GM23248 (cell line): ENCODE measurements at places on chromosomes 1 and 21.

- peak; percentile 77 for DNase-seq
These were observed at the start of gene RASSF5 for GRCh38 chr1:206507284-206508129. TSS of gene RASSF5 (plus strand) at chr1:206507531. CDS start at chr1:206507603, 72 bp downstream.

DNA sequence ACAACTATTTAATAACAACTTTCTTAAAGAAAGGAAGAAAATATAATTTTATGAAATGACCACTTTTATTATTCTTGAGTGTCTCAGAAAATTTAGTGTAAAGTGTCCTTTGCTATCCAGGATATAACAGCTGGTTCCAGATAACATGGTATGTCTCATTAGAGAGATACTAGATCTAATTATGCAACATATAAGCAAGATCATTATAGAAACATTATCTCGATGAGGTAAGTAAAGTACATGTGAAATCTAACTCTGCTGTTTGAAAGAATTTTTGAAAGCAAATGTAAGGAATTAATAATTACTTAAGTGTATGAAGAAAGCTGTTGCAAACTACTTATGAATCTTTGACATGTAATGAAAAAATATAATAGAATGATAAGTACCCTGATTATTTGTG is 887.4 kb upstream of the CXADR start:
- no peak for DNase-seq

DNA sequence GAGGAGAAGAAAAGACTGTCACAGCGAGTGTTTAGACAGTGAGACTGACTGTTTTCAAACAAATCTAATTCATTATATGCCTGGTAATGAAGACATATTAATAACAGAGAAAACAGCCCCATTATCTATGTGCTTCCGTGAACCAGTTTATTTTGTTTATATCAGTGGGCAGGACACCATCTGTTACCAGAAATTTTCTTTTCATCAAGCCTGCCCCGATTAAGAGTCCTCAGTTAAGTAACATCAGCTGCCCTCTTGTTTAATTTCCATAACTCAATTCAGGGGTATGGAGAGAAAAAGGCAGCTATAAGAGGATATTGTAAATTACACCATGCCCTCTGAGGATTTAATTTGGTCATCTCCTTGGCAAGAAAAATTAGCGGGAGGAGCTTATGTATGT is 94.0 kb downstream of the TMEM200B start:
- no peak for DNase-seq

DNA sequence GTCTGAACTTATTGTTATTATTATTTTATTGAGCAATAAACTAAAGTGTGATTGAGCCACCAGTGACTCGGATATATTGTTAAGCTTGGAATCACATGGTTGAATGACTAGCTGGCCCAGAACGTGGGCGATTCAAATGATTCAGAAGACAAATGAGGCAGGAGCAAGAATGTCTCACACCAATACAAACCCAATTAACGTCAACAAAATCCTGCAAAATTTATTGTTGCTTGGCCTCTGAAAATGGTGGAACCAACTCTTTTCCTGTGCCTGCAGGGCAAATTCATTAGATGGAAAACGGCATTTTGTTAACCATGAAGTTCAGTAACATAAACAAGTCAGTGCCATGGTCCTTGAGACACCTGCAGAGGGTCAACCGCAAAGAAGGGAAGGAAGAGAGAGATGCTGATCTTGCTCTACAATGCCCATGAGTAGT is 482.0 kb downstream of the SETD4 start:
- peak; percentile 95 for DNase-seq

DNA sequence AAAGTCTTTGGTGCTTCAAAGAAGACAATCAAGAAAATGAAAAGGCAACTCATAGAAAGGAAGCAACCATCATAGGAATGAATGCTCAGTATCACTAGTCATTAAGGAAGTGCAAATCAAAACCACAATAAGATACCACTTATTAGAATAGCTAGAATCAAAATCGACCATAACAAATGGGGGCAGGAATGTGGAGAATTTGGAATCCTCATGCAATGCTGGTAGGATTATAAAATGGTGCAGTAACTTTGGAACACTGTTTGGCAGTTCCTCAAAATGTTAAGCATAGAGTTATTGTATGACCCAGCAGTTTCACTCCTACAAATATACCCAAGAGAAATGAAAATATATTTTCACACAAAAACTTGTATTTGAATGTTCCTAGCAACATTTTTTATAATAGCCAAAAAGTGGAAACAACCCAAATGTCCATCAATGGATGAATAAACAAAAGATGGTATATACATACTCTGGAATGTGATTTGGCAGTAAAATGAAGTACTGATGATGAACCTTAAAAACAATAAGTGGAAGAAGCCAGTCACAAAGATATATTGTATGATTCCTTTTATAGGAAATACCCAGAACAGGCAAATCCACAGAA is 105.6 kb downstream of the MIS18A start:
- DNase-seq: no peak

DNA sequence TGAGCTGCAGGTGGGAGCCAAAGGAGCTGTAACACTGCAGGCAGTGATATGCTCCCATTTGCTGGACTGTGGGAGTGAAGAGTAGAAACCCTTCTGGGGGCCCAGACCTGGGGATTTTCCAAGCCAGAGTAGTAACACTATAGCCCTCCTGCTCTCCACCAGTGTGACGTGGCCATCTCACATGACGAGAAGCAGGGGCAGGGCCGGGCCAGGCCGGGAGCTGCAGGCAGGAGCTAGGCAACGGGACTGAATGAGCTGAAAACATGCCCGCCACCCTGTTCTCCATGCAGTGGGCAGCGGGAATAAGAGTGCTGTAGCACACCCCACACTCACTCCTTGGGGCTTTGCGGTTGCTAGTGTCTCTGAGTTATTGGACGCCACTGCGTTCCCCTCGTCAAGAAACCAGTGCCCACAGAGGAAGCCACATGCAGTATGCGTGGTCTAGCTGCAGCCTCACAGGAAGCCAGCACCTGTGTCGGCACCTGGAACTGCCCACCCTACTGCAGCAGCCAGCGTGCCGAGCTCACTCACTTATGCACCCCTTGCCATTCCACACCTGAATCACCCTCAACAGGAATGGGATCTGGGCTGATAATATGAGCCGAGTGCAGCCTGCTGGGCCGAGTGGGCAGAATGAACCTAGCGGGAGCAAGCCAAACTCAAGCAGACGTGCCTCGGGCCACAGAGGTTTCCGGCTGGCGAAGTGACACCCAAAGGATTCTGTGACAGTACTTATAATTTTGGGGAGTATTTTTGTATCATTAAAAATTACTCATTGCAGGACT is 1389.6 kb downstream of the KCNT2 start:
- DNase-seq: no peak

DNA sequence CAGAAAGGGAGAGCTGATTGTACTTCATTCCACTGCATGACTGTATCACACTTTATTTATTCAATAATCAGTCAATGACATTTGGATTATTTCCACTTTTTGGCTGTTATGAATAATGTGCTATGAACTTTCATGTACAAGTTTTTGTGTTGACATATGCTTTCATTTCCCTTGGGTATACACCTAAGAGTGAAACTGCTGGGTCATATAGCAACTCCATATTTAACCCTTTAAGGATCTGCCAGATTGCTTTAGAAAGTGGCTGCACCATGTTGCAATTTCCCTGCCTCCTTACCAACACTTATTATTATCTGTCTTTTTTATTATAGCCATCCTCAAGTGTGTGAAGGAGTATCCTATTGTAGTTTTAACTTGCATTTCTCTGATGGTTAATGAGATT is 108.8 kb upstream of the KCNK1 start:
- no peak for DNase-seq

- DNase-seq: no peak
These were observed 3.2 kb downstream of the JMJD4 start for GRCh38 chr1:227731696-227732585.

DNA sequence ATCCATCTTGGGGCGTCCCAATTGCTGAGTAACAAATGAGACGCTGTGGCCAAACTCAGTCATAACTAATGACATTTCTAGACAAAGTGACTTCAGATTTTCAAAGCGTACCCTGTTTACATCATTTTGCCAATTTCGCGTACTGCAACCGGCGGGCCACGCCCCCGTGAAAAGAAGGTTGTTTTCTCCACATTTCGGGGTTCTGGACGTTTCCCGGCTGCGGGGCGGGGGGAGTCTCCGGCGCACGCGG is 282 bp upstream of the SOD1 start:
- DNase-seq: no peak

DNA sequence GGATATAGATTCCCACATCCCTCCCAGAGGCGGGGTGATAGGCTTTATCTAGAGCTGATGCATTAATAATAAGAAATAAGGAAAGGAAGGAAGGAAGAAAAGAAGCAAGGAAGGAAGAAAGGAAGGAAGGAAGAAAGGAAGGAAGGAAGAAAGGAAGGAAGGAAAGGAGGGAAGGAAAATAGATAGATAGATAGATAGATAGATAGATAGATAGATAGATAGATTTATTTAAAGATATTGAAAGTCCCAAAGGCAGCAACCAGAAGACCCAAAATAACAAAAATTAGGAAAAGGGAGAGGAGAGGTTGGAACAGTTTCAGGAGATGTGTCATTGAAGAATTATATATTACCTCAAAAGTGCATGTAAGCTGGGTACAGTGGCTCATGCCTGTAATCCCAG is 12.2 kb upstream of the SLC26A9 start:
- no peak for DNase-seq

- no peak for DNase-seq
These were observed 47.8 kb downstream of the UCK2 start for GRCh38 chr1:165875171-165875570.

DNA sequence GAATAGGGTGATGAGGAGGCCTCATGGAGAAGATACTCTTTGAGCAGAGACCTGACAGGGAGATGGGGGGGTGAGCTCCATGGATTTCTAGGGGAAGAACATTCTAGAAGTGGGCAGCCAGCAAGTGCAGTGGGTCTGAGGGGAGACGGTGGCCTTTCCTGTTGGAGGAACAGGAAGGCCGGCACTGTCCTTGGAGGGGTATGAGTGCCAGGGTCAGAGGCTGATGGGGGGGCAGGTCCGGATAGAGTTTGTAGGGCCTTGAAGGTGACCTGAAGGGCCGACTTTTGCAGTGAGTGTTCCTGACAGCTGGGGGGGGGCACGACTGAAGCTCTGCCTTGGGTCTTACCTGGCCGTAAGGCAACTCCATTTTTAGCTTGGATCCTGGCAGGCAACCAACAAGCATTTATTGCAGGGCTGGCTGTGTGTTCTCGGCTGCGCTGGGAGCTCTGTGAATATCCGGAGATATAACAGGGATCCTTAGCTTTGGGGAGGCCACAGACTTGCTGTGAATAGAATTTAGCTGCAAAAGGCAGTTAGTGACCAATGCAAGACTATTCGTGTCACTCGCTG is 130.6 kb downstream of the MRPS6 start:
- no peak for DNase-seq

DNA sequence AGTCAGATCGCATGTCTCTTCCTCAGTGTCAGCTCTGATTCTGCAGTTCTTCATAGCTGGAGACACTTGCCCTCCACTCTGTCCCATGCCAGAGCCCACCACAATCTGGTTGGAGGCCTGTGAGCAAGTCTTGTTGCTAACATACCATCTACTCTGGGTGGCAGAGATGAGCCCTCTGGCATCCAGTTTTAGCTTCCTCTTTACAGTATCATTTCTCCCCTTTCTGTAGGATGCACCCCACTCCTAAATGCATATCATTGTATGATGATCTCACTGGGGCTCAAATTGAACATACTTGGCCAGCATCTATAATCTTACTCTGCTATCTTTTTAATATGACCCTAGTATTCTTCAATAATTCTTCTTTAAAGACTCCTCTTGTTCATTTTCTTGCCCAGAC is 16.9 kb downstream of the PCNX2 start:
- no peak for DNase-seq

DNA sequence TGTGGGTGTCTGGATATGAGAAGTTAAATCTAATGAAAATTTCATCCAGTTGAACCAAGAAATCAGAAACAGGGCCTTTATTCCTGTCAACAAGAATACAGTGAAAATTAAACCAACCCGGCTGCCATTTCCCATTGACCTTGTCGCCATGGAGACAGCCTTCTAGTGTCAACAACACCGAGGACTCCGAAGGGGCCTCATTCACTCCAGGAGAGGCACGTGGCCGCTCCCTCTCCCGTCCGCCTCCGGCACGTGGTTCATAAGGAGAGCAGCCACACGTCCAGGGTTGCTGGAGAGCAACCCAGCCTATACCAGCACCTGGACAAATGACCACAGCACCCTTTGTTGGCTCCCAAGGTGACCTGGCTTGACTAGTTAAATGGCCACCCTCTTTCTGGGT is 120.3 kb upstream of the VAMP3 start:
- no peak for DNase-seq

DNA sequence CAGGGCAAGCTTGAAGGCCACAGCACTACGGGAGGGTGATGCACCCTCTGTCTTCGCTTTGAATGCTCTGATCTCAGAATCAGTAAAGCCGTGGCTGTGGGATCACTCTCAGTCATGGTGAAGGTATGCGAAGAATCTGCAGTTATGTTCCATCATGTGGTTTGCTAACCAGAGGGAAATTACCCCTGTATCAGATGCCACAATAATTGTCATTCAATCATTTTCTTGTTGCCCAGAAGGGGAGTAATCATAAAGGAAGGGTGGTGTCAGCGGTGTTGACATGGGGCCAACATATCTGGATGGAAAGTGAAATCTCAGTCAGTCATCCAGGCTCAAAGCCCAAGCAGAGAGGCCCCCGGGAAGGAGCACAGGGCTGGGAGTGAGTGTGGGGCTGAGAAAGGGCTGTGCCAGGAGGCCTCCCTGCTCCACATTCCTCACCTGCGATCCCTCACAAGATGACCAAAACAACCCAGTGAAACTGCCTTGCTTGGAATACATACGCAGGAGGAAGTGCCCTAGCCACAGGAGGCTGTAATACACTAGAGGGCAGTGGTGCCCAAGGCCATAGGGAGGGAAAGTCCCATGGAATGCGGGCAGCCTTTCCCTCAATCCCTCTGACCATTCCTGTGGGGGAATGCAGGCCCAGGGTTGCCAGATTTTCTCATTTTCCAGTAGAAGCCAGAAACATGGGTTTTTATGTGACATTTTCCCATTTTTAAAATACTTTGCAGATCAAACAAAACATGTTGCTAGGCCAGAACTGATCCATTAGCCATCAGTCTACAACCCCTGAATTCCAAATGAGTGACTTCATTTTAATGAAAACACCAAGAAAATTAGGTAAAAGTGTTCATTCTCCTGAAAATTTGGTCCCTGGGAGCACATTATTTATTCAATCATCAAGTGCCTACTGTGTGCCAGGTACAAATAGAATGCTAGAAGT is 95.7 kb upstream of the VANGL1 start:
- DNase-seq: peak; percentile 93

- DNase-seq: peak; percentile 81
These were observed 18.5 kb downstream of the ALDH4A1 start for GRCh38 chr1:18883636-18884418.
